ENCODE measurements at places on chromosomes 3 and 15. TPM values are rescaled to one million over a fixed set of nuclear protein-coding genes. Genes with fewer than 3 reads are reported as not detected.

The CLDN11 gene
- 5.6 TPM for total RNA-seq

GRCh38 chr3:105752791-105753415, 115.9 kb downstream of the CBLB start:
- no peak for DNase-seq

GRCh38 chr15:64743691-64744090, 31.7 kb downstream of the RBPMS2 start:
- DNase-seq: no peak

DNA sequence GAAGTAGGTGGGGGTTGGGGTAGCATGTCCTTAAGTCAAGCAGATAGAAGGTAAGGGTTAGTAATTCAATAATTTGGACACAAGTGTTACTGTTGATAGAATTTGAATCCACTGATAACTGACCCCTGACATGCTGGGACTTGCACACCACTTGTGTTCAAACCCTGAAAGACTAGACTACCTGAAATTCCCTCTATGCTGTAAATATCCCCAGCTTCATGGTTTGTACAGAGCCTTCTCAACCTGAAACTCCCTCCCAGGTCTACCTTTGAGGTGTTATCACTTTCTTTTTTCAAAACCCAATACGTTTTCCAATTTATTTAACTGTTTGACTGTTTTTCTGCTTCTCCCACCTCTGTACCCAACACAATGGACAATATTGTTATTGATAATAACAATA, 459.6 kb downstream of the NLGN1 start:
- no peak for DNase-seq
